ENCODE measurements at places on chromosomes 16 and 17. TPM values are rescaled to one million over a fixed set of nuclear protein-coding genes. Genes with fewer than 3 reads are reported as not detected.

P2RX1 gene
- total RNA-seq: 0.22 TPM

PPY gene
- not detected for total RNA-seq

KRT12 gene
- total RNA-seq: not detected

KRT17 gene
- 232 TPM for total RNA-seq

SLFN12L gene
- 0.09 TPM for total RNA-seq

NUPR1 gene
- 12.3 TPM for total RNA-seq

MYH13 gene
- total RNA-seq: not detected

NME1 gene
- total RNA-seq: 124 TPM

NECAB2 gene
- total RNA-seq: 1.8 TPM

ATP6V0C gene
- total RNA-seq: 143 TPM

CCDC154 gene
- total RNA-seq: 3.9 TPM

- DNase-seq: no peak
Observed at GRCh38 chr17:10115536-10115932, 82.9 kb downstream of the GAS7 start.

DNA sequence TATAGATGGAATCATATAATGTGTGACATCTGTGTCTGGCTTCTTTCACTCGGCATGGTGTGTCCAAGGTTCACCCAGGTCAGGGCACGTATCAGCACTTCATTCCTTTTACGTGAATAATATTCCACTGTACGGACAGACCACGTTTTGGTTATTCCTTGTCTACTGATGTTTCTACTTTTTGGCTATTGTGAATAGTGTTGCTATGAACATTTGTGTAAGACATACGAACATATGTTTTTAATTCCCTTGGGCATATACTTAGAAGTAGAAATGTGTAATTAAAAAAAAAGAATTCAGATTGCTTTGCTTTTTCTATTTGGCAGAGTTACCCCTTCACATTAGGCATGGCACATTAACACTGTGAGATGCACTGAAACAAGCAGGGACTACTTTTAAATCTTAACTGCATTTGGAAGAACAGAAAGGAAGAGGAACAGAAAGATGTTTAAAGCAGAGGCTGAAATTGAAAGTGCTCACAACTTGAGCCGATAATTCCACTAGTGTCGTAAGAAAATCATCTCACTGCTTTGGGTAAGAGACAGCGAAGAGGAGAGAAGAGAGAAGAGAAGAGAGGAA is 105.3 kb downstream of the VPS53 start:
- no peak for DNase-seq

GRCh38 chr16:87459027-87459426 is 33.8 kb downstream of the ZCCHC14 start:
- DNase-seq: no peak

DNA sequence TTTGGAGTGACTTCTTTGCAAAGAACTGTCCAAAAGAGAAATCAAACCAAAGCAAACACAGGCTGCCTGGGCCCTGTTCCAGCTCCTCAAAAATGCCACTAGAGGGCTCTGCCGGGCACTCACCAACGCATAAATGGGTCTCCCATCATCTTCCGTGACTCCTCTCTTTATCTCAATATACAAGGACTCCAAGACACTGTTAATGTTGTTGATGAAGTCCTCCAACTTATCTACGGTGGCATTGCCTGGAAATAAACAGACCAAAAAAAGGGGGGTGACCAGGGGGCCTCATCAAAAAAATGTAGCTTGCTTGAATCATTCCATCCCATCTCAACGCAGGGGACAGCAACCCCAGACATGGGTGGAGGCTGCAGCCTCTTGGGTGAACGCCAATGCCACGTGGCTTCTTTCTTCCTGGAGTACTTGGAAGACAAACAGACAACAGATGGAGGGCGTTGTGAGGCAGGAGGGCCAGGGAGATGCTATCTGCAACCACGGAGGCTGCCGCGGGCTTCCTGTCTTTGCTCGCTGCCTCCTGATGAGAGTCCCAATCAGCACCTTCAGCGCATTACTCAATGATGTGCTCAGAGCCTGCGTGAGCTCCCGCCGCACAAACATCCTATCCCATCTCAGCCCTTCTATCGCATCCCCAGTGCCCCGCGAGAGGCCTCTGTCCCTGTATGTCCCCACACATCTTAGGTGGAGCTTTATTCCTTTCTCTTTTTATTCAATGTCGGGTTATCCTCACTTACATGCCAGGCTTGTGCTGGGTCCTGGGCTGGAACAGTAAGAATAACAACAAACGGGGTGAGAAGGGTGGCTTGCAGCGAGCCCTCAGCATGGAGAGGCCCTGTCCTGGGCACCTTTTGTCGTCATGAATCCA is 32.0 kb downstream of the KDM8 start:
- peak; percentile 52 for DNase-seq

DNA sequence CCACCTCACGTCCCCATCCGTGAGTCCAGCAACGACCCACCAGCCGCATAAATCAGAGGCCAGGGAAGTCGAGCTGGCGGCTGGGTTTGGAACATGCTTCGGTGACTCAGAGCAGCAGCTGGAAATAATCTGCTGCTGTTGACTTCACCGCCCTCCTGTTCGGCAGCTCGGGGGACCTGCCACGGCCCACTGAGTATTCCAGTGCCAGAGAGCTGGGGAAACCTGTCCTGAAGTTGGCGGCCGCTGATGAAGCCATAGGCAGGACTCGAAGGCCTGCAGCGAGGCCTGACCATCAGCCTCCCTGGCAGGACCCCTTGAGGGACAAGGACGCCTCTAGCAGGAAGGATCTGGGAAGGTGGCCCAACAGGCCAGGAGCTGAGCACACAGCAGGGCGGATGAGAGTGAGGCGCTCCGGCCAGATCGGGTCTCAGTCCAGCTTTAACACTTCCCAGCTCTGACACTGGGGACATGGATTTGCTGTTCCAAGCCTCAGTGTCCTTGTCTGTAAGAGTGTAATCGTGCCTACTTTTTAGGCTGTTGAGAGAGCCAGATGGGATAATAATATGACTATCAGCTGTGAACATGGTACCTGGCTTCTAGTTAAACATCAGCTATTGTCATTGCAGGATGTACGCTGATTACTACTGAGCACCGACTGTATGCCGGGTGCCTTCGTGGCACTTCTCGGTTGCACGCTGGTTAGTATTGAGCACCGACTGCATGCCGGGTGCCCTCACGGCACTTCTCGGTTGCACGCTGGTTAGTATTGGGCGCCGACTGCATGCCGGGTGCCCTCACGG is 50.4 kb upstream of the CIBAR2 start:
- DNase-seq: peak; percentile 57

GRCh38 chr17:80691784-80692183 is 147.1 kb downstream of the RPTOR start:
- no peak for DNase-seq

DNA sequence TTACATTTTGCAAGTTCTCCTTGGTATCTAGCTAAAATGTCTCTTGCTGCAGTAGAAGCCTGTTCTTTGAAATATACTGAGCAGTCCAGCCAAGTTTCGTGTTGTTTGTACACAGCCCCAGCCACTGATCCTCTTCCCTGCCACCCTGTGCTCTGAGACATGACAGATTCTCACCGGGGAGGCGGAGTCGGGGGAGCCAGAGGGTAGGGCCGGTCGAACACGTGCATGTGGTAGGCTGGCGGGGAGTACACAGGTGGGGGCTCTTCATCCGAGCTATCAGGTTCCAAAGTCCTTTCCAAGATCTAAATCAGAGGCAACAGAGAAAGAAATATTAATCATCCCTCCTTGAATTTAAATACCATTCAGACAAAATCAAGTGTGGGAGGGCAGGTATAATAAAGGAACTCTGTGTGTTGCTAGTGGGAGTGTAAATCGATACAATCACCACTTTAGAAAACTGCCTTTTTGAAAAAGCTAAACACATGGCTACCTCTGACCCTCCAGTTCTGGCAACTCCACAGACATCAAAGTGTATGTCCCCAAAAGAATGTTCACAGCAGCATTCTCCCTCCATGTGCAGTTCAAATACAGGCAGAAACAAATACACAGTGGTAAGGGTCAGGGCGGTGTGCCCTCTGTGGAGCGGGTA is 29.7 kb upstream of the MRPS23 start:
- DNase-seq: no peak

GRCh38 chr17:40447148-40447644 is 3.9 kb downstream of the IGFBP4 start:
- DNase-seq: no peak

GRCh38 chr17:47742319-47743181 is 9.5 kb downstream of the TBX21 start:
- peak; percentile 71 for DNase-seq

DNA sequence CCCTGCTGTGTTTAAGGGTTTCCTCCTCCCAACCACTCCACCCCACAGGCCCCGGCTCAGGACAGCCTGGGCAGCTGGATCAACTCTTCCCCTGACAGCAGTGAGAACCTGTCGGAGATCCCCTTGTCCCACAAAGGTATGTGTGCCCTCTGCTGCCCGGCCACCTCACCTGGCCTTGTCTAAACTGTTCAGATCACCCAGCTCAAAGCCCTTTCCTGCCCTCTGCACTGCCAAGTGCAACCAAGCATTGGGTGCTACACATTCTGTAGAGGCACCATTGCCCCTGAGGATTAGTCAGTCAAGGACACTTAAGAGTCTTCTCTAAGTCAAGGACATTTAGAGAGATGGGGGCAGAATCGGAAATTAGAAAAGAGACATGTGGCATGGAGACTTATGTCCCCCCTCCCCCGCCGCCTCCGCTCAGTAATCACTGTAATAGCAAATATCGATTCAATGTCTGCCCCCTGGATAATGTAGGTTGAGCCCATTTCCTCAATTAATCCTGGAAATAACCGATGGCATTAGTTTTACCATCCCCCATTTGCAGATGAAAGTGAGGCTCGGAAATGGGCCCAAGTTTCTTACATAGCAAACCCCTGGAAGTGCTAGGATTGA is 8.1 kb downstream of the BTBD17 start:
- no peak for DNase-seq

DNA sequence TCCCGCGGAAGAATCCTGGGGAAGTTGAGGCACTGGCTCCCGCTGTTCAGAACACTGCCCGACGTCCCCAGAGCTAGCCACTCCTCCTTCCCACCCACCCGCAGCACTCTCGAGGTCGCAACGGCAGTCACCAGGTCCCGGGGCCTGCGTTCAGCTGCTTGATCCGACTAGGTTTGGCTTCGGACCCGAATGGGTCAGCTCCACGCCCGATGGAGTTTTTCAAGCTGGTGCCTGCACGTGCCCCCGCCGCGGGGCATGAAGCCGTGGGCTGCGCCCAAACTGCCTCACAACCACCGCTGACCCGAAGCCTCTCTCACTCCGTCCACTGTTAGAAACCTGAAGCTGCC is 12.4 kb upstream of the ODF4 start:
- no peak for DNase-seq

DNA sequence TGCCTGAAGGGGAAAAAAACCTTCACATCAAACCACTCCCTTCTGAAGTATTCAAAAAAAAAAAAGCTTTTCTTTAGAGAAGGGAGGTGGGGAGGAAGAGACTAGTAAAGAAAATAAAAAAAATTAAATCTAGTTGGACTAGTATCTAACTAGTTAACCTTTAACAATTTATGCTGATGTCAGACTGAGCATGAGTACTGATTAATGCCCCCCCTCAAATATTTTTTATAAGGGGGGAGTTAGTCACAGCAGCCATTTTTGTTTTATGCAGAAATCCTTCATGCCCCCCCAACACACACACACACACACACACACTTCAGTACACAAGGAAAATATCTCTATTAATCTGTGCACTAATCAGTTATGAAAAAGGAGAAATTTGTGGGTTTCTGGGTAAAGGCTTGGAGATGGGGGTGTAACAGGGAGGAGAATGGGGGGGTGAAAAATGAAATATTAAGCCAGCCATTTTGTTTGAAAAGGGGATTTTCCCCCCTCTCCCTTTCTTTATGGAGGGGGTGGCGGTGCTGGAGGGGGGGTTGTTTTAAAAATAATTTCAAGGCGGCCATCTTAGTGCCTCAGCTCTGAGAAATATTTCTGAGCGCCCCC is 4.7 kb upstream of the CHD3 start:
- DNase-seq: no peak

- no peak for DNase-seq
Observed at GRCh38 chr17:20028443-20028842, 19.3 kb downstream of the SPECC1 start.

- DNase-seq: no peak
Observed at GRCh38 chr16:28917095-28917494, 7.9 kb downstream of the RABEP2 start.

DNA sequence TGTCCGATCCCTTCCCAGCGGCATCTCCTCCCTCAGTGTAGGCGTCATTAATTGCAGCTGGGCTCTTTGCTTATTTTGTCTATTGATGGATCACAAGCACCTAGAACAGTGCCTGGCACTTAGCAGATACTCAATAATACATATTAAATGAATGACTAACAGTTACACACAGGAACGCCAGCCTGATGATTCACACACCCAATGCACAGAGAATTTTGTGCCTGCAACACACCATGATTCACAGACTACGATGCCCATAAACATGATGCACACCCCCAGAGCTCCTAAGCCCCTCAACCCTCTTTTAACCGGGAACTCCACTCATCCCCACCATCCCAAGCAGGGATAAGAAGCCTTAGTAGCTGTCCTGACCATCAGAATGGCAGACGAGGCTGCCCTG is 66.6 kb upstream of the TMEM97 start:
- no peak for DNase-seq

DNA sequence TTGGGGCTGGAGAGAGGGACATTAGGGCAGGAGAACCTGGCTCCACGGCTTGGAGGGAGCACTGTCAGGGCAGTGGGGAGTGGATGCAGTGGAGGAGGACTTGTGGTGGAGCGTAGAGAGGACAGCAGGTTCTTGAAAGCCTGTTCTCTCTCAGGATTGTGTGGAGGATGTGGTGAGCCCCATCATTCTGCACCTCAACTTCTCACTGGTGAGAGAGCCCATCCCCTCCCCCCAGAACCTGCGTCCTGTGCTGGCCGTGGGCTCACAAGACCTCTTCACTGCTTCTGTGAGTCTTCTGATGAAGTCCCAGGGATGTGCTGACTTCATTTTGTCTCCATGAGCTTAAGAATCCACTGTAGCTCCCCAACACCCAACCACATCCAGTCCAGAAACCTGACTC is 13.5 kb downstream of the COX6A2 start:
- no peak for DNase-seq

DNA sequence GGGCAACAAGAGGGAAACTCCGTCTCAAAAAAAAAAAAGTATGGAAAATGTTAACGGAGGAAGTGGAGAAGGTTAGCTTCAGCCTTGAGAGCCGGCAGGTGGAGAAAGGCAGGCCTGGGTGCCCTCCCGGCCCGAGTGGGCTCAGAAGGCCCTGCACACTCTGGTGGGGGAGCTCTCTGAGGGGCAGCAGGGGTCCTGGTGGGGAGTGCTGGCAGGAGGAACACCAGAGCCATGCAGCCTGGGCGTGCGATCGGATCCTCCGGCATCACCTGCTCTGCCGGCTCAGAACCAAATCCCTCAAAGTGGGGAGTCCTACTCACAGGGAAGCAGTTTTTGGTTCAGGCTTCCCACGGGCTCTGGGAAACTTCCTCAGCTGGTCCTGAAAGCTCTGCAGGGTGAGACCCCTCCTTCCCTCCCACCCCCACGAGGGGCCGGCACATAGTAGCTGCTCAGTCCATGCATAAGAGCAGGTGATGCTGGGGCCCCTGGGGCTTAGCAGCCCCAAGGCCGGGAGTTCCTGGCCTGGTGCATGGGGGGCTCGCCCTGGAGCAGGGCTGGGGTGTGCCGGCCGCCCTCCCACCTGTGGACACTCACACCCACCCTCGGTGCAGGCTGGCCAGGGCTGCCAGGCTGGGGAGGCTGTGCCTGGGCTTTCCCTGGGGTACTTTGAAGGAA is 1.2 kb downstream of the FN3K start:
- DNase-seq: no peak

GRCh38 chr16:70480127-70481105 is 26.0 kb downstream of the FCSK start:
- DNase-seq: no peak

- DNase-seq: no peak
Observed at GRCh38 chr17:51527225-51527982, 267.1 kb downstream of the UTP18 start.

- DNase-seq: no peak
Observed at GRCh38 chr17:58403311-58403710, 14.0 kb downstream of the RNF43 start.
